NCI-H2081 (cell line): ENCODE measurements at places on chromosomes 3 and 15.

GRCh38 chr3:87090631-87091030, 99.7 kb upstream of the VGLL3 start:
- DNase-seq = no peak

DNA sequence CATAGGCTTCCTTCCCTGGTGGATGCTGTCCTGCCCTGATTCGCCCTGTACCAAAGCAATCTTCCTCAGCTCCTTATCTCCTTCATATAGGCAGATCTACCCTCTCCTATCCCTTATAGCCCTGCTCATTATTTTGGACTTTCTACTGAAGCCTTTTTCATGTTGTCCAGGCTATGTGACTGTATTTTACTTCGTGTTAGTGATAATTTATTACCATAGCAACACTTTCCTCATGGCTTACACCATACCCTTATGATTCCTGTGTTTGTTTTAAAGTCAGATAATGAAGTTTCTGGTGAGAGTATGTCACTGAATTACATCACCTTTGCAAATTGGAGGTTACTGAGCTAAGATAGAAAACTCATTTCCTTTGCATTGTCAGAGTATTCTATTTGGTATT, 352.6 kb downstream of the NLGN1 start:
- DNase-seq = no peak

DNA sequence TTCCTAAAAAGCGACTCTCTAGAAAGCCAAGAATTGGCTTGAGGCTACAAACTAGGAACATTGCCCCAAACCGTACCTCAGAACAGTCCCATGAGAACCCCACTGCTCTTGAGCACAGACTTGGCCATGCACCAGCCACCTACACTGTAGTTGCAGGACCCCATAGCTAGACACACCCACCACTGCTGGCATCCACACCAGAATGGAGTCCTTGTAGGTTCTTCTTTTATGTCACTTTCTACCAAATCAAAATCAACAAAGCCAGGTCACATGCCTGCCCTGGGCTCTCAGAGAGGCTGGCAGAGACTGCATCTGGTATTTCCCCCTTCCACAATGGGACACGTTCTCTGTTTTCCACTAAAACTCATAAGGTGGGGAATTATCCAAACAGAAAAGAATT, 290.5 kb downstream of the SHOX2 start:
- DNase-seq = no peak

GRCh38 chr3:53940623-53941022, 49.0 kb upstream of the SELENOK start:
- no peak for DNase-seq

GRCh38 chr15:99369196-99369595, 117.9 kb downstream of the LRRC28 start:
- DNase-seq = no peak

DNA sequence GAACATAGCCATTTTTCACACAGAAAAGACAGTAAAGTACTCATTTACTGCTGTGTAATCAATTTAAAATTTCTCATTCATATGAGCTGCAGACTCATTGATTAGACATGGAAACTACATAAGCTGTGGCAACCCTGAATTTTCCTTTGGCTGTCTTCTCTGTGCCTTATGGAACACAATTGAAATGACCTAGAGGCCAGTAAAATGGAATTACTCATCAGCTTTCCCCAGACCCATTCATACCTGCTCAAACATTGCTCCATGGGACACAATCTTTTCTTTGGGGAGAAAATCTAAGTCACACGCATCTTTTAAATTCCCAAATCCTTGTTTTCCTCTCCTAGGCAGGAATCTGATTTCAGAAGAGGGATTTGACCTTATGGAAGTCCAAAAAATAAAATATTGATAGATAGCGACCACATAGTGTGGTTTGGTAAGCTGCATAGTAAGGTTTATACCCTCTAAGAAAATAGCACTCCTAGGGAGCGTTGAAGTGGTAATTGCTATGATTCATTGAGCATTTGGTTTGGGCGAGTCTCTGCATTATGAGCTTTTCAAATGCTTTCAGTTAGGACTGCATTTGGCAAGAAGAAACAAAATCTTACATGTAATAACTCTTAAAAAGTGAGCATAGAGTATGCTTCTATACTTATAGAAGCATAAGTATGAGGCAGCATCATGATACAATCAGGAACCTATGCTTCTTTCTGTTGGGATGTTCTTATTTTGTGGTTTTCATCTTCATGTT, 243.4 kb upstream of the GADL1 start:
- DNase-seq = no peak

DNA sequence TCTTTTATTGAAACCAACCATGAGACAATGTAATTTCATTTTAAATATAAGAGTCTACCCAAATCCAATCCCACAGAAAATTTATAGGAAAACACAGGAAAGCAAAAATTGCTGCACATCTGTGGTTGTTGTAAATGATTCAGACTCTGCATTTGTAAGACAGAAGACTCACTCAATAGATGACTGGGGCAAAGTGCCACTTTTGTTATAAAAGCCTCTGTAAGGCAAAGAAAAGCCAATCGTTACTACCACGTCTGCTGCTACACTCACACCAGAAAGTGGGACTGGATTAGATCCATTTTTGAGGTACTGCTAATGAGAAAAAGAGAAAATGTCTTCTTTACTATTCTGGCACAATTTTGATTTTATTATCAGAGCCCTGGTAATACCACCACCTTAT, 74.9 kb downstream of the SEMA6D start:
- no peak for DNase-seq

DNA sequence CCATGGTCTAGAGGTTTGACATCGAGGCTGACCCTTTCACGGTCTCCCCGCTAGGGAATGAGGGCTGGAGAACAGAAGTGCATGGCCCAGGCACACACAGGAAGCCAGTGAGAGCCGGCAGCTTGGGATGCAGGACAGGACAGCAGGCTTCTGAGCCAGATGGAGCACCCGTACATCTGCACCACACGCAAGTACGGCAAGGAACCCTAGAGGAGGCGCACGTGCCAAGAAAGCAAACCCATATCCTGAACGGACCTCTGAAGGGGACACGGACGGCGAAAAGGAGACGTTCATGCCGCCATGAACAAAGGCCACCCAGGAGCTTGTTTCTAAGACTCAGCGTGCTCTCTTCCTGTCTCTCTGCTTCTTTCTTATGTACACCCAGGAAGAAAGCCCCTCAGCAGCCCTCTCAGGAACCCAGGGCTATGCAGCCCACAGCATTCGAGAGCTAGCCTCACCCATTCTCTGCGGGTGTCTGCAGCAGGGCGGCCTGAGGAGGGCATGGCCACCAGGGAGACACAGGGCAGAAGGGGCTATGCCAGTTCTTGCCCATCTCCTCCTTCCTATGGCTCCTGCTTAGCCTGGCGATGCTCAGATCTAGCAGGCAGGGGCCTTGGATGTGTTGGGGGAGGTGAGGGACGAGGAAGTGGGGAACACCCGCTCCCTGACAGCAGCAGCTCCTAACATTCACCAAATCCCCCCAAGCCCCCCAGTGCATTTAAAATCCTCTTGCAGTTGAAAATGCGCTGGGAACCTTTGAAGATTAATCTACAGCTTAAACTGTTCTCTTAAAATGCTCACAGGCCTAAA, 81.3 kb downstream of the PCSK6 start:
- DNase-seq = no peak

DNA sequence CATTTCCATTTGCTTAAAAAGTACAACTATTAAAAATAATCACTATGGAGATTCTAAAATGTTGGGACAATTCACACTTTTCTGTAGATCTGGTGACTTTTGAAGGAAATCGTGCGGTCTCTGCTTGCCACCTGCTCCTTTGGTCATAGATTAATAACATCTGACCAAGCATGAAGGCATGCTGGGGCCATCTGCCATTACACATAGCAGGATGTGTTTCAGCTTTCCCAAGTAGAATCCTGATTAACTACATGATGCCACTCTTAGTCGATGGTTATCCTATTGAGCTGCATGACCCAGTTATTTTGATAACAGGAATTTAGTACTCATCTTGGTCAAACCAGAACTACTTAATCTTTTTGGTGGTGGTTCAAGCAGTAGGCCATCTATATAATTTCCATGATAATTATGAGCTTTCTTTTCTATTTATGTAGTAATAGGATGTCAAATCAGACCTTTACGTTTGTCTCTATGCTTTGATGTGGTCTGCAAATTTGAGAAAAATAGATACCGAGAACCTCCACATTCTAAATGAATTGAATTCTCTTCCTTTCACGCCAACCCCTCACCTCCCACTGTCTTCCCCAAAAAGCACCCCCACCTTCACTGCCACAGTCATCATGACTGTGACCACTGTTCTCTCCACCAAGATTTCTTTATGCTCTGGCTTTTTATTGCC, 158.1 kb downstream of the DIPK2A start:
- no peak for DNase-seq

DNA sequence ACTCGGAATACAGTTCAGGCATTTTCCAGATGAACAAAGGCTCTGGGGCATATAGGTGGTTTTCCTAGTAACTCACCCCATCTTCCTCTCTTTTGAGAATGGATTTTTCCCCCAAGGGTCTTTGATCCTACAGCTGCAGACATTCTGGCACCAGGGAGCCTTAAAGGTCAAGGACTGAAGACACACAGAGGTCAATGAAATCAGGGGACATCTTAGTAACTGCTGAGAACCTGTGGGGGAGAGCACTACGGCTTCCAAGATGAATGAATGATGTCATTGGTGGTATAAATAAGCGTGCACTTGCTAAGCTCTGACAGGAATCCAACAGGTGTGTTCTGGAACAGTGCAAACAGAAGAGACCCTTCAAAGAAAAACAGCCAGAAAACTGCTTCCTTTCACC, 36.3 kb downstream of the TMEM212 start:
- DNase-seq = no peak

DNA sequence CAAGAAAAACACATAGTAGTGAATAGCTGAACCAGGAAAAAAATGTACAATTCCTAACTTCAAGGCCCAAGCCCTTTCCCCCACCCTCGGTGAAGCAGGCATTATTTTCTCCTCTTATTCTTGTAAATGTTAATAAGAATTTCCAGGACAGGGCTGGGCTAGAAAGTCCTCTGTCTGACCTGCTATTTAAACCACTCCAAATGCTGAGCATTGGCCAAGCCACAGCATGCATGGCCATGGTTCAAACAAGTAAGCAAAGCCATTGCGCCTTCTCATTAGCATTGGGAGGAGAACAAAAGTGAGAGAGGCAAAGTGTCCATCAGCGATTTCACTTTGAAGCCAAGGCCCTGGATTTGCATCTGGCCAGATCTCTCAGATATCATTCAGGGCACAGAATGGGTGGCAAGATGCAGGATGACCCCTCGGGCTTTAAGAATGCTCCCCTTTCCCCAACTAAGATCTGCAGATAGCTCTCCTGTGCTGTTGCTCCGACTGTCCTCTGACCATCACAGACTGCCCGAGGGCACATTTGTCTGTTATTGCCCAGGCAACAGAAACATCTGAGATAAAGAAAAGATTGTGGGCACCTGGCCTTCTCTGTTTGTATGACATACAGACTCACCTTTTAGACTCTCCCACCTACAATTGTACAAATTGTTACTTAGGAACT, 46.3 kb downstream of the CEMIP start:
- DNase-seq = peak; percentile 68

DNA sequence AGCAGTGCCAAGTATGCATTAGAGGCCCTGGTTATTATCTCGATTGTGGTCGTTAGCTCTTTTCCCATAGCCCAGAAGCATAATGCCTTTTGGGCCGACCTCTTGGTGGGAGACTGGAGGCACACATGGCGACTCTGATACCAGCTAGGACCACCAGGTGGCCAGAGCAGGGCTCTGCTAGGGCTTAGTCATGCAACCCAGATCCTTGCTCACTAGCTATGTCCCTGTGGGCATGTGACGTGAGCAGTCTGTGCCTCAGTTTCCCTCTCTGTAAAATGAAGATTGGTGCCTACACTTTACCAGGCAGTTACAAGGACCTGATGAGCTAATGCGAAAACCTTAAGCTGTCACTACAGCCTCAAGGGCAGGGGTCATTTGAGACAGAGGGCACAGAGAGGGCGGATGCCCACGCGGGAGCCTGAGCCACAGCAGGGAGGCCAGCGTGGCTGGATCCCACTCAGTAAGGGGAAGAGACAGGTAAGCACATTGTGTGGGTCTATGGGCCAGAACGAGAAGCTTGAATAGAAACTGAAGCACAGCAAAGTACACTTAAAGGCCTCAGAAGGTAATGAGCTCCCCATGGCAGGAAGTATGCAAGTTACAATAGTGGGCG, 8.8 kb downstream of the KLF15 start:
- DNase-seq = no peak

DNA sequence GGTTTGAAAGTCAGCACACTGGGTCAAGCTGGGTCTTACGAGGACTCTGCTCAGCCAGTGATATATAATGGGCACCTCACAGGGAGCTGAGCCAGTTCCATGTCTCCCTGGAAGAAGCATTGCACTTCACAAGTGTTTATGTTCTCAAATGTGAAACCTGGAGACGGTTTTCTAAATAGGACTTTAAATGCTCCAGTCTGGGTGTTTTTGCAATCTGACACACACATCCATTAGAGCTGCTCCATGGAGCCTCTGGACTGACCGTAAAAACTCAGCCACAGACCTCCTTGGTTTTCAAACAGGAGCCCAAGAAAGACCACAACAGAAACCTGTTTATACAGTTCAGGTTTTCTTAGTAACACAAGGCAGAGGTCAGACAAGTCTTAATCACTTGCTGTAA, 201.3 kb upstream of the LRIG1 start:
- no peak for DNase-seq

DNA sequence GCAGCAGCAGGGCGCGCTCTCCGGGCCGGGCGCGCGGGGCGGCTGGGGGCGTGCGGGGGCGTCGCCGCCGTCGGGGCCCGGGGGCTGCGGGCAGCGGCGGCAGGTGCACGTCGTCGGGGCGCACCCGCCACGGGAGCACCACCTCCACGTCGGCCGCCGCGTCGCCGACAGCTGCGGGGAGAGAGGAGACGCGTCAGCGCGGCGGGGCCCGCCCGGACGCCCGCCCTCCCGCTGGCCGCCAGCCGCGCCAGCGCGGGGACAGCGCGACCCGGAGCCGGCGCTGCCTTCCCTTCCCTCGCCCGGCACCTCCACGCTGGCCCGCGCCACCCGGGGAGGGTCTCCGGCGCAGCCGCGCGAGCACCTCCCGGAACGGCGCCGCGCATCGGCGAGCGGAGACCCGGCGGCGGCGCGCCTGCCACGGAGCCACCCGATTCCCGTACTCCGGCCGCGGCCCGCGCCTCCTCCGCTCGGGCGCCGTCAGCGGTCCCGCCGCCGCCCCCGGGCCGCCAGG, 481 bp downstream of the ADAMTS17 start:
- DNase-seq = no peak

DNA sequence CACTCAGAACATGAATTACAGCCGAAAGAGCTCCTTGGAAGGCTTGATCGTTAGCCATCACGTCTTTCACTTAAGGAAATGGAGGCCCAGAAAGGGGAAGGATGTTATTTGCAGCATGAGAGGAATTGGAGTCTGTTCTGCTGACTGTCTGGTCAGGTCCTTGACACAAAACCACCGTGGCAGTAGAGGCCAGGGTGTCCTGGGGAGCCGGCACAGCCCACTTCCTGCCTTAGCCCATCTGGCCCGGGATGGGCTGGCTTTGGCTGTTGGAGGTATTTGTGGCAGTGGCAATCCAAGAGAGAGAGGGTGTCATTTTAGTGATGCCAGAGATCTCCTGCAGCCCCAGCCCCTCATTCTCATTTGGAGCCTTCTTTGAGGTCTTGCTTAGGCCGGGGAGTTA, 37.4 kb downstream of the ST6GAL1 start:
- DNase-seq = no peak
